G401 (cell line): ENCODE measurements at places on chromosomes 2 and 18.

DNA sequence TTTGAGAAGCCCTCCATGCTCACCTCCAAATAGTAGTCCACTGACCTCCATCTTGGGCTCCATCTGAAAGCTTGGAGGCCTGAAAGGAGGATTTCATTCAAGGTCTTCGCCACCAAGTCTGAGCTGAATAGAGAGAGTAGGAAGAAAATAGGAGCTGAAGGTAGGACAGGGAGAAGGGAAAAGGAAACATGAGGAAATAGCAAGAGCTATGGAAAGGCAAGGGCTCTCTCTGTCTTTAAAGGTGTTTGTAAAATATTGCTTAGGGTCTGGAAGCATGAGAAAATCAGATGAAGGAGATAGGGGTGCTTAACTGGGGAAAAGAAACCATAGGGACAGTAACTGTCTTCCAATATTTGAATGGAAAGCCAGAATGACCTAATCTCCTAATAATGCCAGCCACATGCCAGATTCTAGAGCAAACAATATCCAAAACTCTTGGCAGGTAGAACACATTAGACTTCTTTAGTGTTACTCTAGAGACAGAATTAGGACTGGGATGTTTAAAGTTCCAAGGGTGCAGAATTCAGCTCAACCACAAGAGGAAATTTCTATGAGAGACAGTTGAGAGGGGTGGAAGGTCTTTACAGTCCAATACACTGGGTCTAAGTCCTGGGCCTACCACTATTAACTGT, 67.4 kb downstream of the NAB1 start:
- no peak for DNase-seq

- no peak for DNase-seq
These were observed 280.0 kb downstream of the EXOC6B start for GRCh38 chr2:72545790-72546189.

- no peak for DNase-seq
These were observed 150.3 kb downstream of the PXDN start for GRCh38 chr2:1594123-1594372.

GRCh38 chr2:145851730-145852129, 1331.8 kb upstream of the ZEB2 start:
- DNase-seq = no peak

DNA sequence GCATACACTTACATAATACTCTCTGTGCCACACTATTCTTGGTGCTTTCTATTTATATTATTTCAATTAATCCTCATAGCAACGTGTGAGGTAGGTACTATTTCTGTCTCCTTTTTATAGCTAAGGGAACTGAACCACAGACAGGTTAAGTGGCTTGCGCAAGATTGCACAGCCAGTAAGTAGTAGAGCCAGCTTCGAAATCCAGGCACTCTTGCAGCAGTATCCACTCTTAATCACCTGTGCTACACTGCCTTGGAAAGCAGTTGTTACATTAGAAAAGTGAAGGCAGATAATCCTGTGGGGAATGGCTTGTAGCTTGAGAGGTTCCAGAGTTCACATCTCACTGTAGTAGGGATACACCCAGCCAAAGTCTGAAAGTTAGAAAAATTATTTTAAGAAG, 198.3 kb downstream of the LDLRAD4 start:
- peak; percentile 41 for DNase-seq

GRCh38 chr2:237153181-237153580, 67.5 kb downstream of the COPS8 start:
- no peak for DNase-seq

- DNase-seq = no peak
These were observed 217.0 kb downstream of the CD226 start for GRCh38 chr18:69730664-69731063.

GRCh38 chr2:30684026-30684425, 123.2 kb downstream of the CAPN13 start:
- DNase-seq = no peak

- DNase-seq = no peak
These were observed 3.0 kb upstream of the OTX1 start for GRCh38 chr2:63047321-63048279.

GRCh38 chr18:70428439-70428838, 139.6 kb downstream of the SOCS6 start:
- no peak for DNase-seq

GRCh38 chr18:78741381-78742217, 238.0 kb upstream of the SALL3 start:
- no peak for DNase-seq

GRCh38 chr2:46913471-46914381, 1.9 kb downstream of the MCFD2 start:
- DNase-seq = peak; percentile 46

GRCh38 chr2:160270571-160271113, 70.6 kb upstream of the ITGB6 start:
- DNase-seq = no peak

DNA sequence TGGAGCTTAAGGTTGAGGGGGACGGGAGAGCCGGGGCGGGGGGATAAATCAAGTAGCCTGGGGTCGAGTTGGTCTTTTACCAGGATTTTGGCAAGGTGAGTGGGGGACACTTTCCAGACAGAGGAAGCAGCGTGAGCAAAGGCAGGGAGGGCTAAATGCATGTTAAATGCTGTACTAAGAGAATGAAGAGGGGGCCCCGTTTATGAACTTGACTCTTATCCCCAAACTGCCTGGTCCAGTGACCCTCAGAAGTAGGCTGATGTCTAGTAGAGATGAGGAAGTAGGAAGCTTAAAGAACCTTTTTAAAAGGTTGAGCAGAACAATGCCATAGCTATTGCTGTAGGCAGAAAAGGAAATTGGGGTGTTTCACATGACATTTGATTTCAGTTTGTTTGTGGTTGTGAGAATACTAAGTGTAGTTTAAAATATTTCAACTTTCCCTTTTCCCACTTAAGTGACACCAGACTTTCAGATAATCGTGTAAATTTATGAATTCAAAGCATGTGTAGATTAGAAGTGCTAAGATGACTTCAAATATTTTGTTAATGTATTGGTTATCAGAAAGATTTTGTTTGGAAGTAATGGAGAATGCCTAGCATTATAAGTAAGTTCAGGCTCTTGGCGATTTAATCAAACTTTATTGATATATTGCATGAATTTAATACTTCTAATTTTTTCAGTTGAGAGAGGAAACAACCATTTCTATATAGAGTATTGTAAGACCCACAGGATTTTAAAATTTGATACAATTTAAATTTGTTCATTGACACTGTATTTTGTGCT, 1.8 kb downstream of the REL start:
- no peak for DNase-seq

- no peak for DNase-seq
These were observed 1143.4 kb downstream of the CNTNAP5 start for GRCh38 chr2:125168442-125168841.

- no peak for DNase-seq
These were observed 24.3 kb downstream of the DSC2 start for GRCh38 chr18:31077878-31078277.

DNA sequence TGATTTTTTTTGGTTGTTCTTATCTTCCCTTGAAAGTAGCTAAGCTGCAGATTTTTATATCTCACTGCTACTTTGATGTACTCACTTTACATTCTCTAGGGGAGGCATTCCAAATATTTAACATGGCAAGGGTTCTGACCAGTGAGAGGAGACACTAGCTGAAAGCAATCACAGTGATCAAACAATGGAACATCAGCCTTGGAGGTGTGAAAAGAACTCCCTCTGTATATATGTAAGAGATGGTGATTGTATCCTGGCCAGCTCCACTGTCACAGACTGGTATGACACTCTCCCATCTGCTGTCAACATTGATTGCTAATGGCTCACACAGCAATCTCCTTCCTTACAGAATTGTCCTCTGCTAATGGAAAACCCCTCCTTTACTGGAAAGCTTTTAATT, 291.7 kb upstream of the CDH19 start:
- DNase-seq = no peak

DNA sequence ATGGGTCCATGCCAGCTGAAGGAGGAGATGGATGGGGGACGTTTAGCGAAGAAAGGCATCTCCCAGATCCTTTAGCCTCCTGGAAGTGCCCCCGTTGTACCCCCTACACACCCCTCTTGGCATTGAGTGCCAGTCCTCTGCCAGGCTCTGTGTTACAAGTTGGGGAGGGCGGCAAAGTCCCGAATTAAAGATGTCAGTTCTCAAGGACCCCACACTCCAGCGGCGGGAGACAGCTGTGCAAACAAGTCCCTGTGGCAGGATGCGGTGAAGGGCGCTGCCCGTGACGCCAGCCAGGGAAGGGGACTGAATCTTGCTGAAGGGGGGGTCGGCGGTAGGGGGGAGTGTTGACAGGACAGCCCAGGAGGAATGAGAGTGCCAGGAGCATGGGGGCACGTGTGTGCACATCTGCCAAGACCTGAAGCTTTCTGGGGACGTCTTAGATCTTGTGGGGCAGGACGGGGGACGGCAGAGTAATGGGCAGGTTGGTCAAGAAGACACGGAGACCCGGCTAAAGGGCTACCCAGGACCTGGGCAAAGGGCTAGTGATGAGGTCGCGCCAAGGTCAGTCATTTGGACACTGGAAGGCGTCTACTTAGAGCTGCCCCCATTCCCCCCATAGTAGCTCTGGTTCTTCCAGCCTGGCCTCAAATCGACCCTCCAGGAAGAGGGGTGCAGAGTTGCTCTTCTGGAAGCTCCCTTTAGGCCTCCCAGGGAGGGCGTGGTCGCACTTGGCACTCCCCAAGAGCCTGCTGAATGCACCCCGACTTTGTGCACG, 2.8 kb upstream of the CTDSP1 start:
- no peak for DNase-seq

GRCh38 chr2:199870581-199870980, 19.6 kb upstream of the FTCDNL1 start:
- no peak for DNase-seq

DNA sequence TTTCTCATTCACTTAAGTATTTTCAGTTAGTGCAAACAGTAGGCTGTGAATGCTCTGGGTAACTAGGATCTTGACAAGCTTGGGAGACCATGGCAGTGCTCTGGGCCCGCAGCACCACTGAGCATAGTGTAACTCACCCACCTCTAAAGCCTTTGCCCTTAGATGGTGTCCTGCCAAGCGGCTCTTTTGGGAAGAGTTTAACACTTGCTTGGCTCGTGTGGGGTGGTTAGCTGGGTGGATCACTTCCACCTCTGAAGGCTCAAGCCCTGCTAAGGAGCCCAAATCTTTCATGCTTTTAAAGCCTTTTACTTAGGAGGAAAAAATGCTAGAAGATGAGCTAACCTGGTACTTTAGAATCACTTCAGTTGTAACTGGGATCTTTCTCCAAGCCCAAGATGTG, 33.9 kb downstream of the PTPN18 start:
- DNase-seq = no peak

DNA sequence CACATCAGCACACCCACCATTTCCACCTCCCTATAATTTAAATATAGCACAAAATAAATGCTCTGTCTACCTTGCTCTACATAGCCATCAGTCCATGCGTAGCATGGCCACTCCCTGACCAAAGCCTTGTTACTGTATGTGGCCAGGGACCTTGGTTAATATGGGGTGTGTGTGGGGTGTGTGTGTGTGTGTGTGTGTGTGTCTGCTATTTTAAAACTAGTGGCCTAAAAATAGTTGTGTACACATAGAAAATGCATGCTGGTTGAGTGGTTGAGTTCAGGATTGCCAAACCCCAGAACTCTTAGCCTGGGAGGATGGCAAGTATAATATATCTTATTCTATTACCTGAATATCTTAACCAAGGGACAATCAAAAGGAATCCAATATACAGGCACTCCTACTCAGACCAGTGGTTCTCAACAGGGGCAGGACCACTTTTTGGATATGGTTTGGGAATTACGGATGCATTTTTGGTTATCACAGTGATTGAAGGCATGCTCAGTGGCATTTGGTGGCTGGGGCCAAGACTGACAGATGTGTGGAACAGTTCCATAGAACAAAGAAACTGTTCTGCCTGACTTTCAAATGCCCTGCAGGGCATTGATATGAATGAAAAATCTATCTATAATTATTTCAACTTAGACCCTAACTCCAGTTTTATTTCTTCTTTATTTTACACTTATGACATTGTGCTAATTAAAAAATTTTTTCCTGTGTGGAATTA, 72.3 kb upstream of the PSME4 start:
- no peak for DNase-seq

- no peak for DNase-seq
These were observed 32.6 kb upstream of the GPR39 start for GRCh38 chr2:132383956-132384355.

DNA sequence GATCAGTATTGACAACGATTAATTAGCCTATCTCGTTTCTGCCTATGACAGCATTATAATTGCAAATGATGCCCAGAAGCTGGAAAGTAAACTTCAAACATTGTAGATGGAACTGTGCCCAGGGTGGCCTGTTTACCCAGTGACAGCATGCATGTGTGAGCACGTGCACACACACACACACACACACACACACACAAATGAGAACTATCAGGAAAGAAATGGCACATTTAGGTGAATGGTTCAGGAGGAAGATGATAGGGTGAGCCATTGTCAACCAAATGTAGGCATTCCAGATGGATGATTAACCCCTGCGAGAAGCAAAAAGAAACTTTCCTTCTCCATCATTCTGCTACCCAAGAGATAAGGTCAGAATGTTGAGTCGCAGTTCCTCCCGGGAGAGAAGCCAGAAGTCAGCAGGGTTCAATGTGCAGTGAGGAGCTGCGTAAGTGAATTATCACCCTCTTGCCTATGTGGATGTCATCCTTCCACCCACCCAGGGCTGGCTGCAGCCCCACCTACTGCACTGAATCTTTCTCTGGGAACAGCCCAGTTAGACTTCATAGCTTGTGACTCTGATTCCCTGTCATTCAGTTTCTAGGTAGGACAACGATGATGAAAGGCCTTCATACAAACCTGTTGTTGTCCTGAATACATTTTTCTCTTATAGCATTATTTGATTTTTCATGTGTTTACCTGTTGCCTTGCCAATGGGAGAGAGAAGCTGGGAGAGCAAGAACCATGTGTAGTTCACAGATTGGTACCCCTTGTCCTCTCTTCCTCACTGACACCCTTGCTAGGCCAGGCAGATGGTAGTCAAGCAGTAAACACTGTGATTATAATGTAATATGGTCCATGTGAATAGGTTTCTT, 3.5 kb upstream of the APOB start:
- DNase-seq = no peak

DNA sequence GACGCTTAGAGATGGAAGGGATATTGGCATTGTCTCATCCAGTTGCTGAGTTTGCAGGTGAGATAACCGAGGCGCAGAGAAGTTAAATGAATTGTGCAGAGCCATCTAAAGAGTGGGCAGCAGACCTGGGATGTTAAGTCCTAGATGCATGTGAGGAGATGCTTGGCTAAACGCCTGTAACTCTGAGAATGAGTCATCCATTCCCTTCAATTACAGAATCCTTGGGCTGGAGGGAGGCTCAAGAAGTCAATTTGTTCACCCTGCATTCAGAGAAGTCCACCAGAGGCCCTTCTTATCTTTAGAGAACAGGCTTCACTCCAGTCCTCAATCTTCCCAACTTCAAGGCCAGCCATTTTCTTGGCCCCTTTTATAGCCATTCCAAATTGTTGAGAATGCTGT, 1.6 kb downstream of the EHD3 start:
- DNase-seq = peak; percentile 69

- DNase-seq = no peak
These were observed 142.6 kb upstream of the SPRED2 start for GRCh38 chr2:65574993-65575392.

DNA sequence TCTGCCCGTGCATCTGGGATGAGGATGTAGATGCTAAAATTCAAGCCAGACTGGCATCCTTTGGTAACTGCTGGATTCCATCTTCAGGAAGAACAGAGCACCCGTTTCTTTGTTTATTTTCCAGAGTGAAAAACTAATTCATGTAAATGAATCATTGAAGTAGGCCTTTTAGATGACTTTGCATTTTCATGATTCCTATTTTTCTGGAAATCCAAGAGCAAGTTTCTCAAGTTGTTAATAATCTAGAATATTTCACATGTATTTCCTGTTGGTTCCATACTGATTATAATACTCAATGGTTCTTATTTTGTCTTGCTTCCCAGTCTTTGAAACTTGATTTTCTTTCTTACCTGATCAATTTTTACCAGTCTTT, 328.4 kb downstream of the LPIN1 start:
- no peak for DNase-seq
